Tibial nerve (tissue), 4 donors: ENCODE measurements at places on chromosomes 3 and 15.
A peak's percentile ranks its signal among the peaks of the same experiment; 100 is the strongest.

GRCh38 chr15:101600035-101600434 is 52.1 kb downstream of the TM2D3 start:
- DNase-seq = no peak

- DNase-seq = no peak
Measured at GRCh38 chr3:118108769-118109168, 925.9 kb downstream of the IGSF11 start.

DNA sequence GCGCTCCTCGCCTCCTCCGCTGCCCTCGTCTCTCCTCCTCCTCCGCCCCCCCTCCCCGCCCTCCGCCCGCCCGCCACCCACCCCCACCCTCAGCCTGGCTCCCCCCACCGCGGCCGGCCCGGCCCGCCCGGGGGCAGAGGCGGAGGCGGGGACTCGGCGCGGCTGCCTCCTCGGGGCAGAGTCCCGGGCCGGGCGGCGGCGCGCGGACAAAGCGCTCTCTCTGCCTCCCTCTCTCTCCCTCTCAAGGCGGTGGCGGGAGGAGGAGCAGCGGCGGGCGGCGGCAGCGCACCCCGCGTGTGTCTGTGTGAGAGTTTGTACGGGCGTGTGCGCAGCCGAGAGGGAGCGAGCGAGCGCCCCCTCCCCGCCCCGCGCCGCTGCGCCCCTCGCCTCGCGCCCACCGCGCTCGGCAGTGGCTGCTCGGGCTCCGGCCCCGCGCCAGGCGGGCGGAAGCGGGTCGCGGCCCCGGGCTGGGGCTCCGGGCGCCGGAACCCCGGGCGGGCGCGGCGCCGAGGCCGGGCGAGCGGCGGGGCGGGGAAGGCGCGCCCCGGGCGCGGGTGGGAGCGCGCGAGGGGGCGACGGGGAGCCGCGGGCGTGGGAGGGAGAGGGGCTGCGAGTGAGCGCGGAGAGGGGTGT is at the start of gene IGF2BP2:
Gene IGF2BP2, minus strand, starts transcription at position 37 of the 633 bp plus-strand sequence. CDS start 82 bp downstream, outside the sequence.
- peak; percentile 29 for DNase-seq

DNA sequence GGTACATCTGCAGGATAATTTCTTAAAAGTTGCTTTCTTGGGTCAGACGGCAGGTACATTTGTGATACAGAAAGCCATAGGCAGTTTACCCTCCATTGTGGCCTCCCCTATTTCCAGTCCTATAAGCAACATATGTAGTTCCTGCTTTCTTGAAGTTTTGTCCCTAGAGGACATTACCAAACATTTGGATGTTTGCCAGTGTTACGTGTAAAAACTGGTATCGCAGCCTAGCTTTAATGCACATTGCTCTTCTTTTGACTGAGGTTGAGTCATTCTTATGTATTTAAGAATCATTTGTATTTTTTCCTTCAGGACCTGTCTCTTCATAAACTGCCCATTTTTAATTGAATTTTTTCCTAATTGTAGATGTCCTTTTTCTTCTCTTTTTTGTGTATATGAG is 114.3 kb downstream of the DIPK2A start:
- DNase-seq = no peak

DNA sequence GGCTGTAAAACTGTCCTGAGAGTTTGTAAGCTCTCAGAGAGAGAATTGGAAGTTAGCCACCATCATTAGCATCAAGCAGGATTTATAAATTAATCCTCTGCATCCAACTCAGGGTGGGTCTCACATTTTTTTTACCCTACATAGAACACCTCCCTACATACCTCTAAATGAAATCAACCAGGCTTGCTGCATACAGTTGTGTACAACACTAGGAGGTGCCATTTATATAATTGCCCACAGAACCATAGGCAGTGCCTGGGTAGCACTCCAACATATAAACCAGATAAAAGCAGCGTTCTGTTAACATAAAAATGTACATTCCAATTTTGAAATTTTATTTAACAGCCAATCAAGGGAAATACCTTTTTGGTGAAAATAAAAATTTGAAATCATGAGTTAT is 48.2 kb upstream of the SELENOK start:
- DNase-seq = no peak

DNA sequence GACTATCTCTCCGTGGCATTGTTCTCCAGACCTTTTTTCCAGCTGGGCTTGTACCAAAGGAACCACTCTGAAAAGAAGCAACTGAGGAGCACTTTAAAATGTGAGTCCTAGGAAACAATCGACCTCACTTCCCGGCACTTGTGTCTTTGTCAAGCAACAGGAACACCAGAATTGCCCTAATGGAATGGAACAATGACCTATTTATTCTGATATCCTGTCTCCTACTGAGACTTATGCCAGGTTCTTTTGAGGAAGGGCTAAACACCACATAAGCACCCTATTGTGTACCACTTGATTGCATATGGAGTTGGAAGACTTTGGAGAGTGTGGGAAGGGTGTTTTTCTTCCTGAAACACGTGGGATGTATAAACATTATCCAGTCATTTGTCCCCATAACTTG is 56.8 kb upstream of the TGFBR2 start:
- no peak for DNase-seq

DNA sequence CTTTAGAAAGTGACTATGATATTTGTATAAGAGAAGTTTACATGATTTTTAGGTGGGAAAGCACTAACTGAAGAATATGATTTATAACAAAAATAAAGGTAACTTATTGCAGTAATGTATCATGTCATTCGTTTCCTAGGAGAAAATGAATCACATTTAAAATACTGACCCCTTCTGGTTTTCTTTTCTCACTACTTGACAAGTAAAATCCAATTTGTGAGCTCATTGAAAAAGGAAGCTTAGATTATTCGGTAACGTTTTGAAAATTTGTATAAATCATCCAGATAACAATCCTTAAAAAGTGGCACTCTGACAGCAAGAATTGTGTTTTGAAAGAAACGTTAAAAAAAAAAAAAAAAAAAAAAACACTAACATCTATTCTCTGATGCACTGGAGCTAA is 39.0 kb downstream of the NSUN3 start:
- no peak for DNase-seq

- DNase-seq = no peak
Measured at GRCh38 chr3:50357481-50357880, 1.8 kb downstream of the TMEM115 start.

DNA sequence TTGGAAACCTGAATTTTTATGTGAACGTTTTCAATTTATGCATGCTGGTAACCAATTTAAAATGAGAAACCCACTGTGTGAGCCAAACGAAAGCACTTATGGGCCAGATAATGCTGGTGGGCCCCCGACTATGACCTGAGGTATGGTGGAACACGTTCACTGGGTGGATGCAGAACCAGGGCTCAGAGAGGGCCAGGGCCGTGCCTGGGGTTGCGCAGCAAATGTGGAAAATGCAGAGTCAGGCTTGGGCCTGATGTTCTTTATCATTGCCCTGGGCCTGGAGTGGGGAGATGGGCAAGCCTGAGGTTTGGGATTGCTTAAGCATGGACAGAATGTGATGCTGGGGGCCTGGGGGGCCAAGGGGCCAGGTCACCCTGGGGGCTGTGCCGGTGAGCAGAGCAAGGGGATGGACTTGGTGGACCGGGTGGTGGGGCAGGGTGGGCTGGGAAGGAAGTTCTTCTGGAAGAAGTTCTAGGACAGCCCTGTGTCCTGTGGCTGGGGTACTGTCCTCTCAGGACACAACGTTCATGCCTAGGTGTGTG is 17.9 kb downstream of the FBLN2 start:
- no peak for DNase-seq

DNA sequence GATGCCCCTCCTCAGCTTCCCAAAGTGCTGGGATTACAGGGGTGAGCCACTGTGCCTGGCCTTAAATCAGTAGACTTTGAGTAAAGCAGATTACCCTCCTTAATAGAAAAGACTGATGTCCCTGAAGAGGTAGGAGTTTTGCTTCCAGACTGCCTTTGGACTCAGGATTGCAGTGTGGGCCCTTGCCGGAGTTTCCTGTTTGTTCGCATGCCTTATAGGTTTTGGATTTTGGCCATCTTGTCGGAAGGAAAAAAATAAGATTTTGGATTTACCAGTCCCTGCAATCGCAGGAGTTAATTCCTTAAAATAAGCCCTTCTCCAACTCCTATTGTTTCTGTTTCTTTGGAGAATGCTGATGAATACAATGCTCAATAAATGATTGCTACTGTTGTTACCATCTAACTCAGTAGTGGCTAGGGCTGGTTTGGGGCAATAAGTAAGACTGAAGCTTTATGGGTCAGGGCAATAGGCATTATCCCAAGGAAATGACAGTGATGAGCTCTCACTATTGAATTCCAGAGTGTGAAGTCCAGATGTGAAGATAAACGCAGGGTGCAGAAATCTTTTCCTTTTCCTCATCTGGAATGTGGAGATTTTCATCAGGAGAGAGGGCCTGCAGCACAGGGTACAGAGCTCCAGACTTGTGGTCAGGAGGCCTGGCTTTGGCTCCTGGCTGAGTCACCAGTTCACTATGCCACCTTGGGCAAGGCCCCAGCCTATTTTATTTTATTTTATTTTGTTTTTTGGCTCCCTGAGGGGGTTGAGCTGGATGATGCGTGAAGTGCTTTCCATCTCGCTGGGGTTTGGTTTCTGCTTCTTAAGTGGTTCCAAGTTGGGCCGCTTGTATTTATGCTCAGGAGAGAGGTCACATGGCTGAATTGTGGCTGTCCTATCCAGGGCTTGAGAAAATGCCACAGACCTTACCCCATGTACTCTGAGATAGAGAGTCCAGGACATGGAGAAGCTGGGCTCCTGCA is 25.3 kb downstream of the FOXL2 start:
- DNase-seq = no peak

- DNase-seq = no peak
Measured at GRCh38 chr3:152328841-152329240, 60.1 kb downstream of the MBNL1 start.

GRCh38 chr15:98729446-98730042 is 81.2 kb downstream of the IGF1R start:
- no peak for DNase-seq

- DNase-seq = no peak
Measured at GRCh38 chr15:68345481-68345880, 67.9 kb downstream of the FEM1B start.

DNA sequence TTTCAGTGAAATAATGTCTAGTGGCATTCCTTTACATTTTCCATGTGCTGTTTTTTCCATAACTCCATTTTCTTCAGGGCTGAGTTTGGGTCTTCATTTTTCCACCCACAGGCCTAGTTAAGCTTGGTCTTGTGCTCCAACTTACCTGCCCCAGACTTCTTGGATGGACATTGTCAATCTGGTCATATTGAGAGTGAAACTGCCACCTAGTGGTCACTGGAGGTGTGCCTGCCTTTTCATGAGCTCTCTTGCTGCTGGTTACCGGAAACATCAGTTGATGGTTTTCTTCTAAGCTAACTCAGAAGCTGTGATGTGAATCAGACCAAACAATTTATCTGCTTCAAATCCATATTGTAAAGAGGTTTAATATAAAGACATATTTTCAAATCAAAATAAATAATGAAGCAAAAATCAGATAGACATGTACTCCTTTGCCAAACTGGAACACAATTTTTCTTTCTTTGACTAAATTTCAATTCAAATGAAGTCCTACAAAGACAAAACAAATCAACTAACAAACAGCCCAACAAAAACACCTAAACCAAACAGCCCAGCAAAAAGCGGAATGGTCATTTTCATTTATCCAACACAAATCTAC is 135.1 kb upstream of the RASGRP1 start:
- peak; percentile 82 for DNase-seq

GRCh38 chr3:133124511-133124910 is 86.3 kb downstream of the TMEM108 start:
- DNase-seq = no peak

GRCh38 chr3:20574746-20575145 is 388.7 kb upstream of the SGO1 start:
- no peak for DNase-seq

GRCh38 chr3:38070013-38070412 is 31.0 kb downstream of the DLEC1 start:
- no peak for DNase-seq

DNA sequence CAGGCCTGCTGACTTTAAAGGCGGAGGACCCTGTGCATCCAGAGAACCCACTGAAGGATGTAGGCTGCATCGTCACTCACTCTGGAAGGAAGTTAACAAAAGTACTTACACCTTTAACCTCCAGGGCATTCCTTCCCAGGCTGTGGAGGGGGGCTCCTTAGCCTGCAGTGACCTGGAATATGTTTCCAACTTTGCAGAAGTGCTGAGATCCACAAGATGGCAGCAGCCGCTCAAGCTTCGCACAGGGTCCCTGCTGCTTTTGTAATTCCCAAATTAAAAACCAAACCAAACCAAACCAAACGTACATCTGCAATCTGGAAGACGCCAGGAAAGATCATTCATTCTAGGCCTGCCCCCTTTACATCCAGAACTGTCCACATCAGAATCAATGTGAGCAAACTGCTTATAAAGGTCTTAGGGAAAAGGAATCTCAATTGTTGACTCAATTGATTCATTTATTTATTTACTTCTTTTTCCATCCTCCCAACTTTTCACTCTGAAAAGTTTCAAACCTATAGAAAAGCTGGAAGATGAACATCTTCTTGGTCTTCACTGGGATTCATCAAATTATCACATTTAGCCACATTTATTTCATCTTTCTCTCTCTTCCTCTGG is 70.5 kb upstream of the KLHL25 start:
- DNase-seq = no peak

- no peak for DNase-seq
Measured at GRCh38 chr15:90701048-90701447, 16.1 kb upstream of the BLM start.

GRCh38 chr3:90102146-90102545 is 994.7 kb downstream of the EPHA3 start:
- DNase-seq = no peak

- no peak for DNase-seq
Measured at GRCh38 chr3:17585394-17586325, 156.8 kb downstream of the TBC1D5 start.

- DNase-seq = peak; percentile 2
Measured at GRCh38 chr15:82832601-82833361, 23.4 kb downstream of the WHAMM start.

DNA sequence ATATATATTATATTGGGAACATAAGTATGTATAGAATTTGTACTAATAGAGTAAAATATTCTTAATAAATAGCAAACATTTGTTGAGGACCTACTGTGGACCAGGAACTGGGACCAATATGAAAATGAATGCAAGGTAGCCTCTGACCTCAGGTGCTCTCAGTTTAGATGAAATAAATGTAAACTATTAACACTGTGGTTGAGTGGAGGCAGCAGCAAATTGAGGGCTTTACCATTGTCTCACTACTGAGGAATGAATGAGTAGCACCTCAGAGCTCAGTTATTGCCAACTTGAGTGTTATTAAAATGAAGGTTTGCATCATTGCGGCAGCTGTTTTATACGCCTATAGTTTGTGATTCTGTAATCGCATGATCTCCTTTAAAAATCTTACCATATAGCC is 90.9 kb upstream of the CGNL1 start:
- DNase-seq = no peak

GRCh38 chr15:98799461-98800390 is 151.4 kb downstream of the IGF1R start:
- no peak for DNase-seq

DNA sequence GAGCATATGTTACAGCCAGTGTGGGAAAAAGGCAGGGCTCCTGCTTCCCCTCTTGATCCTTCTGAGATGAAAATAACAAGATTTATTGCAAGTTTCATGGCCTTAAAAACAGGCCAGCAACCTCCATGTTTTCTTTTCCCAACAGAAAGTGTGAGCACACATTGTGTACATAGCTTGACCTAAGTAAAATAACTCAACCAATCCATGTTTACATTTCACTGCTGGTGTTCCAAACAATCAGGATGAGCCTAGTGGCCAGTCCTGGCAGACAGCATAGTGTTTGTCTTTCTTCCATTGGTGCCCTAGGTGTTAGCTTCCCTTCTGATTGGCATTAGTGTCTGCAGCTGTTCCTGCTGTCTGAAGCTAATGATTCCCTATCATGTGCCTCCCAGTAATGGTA is 847.7 kb downstream of the EPHA3 start:
- DNase-seq = no peak

- DNase-seq = no peak
Measured at GRCh38 chr3:143961342-143961741, 10.3 kb upstream of the DIPK2A start.
